ENCODE measurements at places on chromosomes 11 and 22.

DNA sequence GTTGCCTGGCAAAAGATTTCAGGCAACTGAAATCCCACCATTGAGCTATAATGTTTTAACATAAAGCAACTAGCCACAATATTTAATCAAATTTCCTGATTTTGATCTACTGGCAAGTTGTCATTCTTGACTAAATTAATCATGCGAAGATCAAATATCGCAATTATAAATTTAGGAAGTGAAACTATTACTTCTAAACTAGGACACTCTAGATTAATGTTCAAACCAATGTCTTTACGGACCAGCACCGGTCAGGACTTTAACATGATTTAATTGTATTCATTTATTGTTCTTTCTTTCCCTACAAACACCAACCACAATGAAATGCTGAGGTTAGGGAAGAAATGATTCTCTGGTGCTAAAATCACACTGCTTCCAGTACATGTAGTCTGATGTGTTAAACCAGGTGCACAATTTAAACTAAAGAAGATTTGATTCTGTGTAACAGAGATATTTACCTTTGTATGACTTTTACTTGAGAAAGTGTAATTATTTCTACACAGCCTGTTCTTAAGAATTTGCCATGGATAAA lies 14.9 kb downstream of the GAS2 start:
- DNase-seq, result no peak

- DNase-seq, result no peak
These were observed 505 bp downstream of the ZNF214 start for GRCh38 chr11:7019500-7020182.

DNA sequence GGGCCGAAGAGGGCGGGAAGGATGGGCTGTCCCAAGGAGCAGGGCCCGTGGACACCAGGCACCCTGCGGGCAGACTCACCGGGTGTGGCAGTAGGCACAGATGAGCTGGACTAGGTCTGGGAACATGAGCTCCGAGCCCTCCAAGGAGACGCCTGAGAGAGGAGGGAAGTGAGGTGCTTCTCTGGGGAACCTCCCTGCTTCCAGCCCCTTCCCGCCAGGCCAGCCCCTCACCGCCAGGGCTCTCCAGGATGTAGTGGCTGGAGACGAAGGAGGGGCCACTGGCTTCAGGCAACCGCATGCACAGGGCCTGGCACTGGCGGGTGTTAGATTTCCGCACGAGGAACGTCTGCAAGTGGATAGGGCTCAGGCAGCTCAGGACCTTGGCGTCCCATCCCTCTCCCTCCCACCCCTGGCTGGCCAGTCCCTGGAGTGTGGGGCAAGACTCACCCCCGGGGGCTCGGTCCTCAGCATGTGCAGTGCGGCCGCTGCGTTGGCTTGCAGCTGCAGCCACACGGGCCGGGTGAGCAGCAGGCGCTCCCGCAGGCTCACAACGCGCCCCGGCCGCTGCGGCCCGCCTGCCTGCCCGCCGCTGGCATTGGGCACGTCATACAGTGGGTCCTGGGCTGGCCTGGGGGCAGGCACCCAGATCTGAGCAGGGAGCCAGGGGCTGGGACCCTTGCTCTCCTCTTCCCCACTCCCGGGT lies 552 bp downstream of the RIN1 start:
- no peak for DNase-seq

DNA sequence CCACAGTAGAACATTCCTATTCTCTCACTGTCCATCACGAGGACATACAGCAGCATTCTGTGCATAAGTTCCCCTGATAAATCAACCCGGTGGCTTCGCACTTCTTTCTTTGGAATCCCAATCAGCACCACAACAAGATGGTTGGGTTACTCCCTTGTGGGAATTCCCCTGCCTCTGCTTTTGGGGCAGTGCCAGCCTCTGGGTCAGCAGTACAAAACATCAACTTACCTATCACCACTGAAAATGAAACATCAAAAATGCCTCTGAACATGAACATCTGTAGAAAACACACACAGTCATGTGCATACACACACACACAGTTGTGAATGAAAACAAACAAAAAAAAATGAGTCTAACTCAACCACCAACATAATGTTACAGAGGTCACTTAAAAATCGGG lies 79.3 kb downstream of the KCNA4 start:
- DNase-seq, result no peak

GRCh38 chr11:59758401-59759037 lies 3.3 kb downstream of the STX3 start:
- DNase-seq, result no peak

GRCh38 chr22:25764270-25765015 lies 22.5 kb downstream of the MYO18B start:
- no peak for DNase-seq

DNA sequence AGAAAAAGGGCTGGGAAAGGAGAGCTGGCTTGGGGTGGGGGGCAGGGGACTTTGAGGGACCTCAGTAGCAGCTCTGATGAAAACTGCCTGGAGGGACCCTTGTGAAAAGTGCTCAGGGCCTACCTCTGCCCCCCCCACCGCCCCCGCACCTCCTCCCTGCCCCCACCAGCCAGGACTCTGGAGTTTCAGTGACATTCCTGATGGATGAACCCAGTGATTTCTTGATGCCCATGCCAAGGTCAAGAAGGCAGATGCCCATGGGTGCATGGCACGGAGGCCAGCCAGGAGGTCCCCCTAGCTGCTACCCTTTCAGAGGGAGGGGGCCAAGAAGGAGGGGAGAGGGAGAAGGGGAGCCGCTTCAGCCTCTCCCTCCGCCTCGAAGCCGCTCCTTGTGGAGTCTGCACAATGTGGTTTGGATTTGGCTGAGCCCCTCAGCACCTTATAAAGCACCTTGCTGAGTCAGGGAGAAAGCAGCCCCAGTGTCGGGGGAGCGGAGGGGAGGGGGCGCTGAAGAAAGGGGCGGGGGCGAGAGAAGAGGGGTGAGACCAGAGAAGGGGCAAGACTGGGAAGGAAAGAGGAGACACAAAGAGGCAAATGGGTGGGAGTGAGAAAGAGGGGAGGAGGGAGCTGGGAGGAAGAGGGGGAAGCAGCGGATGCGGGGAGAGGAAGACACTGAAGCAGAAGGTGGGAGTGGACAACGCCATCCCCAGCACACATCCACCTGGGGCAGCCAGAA lies 2.1 kb upstream of the CLCF1 start:
- DNase-seq, result no peak

GRCh38 chr11:8719211-8719649 lies 36.6 kb downstream of the RPL27A start:
- DNase-seq, result no peak

GRCh38 chr11:118147502-118147901 lies 5.1 kb downstream of the SCN4B start:
- DNase-seq, result no peak

DNA sequence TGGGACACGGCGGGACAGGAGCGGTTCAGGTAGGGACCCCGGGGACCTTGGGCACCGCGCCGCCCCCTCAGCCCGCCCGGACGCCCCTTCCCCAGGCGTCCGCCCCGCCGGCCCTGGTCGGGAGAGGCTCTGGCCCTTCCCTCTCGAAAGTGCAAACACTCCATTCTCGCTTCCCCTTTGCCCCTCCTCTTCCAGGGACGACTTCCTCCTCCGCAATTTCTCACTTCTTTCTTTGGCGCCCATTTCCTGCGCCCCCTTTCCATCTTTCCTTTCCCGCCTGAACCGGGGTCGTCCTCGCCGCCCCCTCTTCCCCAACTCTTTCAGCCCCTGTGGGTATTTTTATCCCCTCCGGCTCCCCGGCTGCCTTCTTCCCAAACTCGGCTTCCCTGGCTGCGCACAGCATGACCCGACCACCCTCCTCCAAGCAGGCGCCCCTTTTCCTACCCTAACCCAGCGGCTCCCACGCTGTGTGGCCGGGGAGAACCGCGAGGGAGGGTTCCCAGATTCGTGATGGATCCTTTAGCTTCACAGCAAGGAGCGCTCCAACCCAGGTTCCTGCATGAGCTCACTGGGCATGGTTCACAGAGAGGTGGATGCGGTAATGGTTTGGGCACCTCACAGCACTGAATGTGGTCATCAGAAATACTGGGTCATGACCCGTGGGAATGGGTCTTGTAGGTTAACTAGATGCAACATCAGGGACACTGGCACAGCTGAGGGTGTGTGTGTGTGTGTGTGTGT lies 689 bp downstream of the RAB39A start:
- no peak for DNase-seq

- DNase-seq, result no peak
These were observed 8.0 kb downstream of the TIRAP start for GRCh38 chr11:126290887-126291286.

DNA sequence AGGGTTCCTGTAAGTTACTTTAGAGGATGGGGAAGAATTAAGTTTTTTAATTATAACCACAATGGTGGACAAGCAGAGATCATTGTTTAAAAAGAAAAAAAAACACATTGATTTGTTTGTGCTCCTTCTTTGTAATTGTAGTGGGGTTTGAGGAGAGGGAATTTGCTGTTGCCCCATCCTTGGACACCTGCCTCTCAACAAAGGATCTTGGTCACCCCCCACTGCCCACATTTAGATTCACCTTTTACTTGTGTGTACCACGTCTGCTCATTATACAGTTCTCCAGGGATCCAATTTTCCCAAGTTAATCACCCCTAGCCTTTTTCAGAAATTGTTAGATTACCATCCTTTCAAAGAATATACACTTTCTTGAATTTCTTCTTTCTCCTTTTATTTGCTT lies 53.0 kb downstream of the DNAJC24 start:
- no peak for DNase-seq

GRCh38 chr11:14460147-14460546 lies 39.5 kb downstream of the COPB1 start:
- DNase-seq, result no peak

GRCh38 chr11:109435121-109435742 lies 13.2 kb downstream of the C11orf87 start:
- DNase-seq, result no peak

GRCh38 chr11:103968685-103969084 lies 67.8 kb upstream of the DDI1 start:
- no peak for DNase-seq

- DNase-seq, result no peak
These were observed 66.2 kb downstream of the GAS2 start for GRCh38 chr11:22732588-22732987.

GRCh38 chr11:87425391-87425790 lies 387.7 kb downstream of the TMEM135 start:
- no peak for DNase-seq

DNA sequence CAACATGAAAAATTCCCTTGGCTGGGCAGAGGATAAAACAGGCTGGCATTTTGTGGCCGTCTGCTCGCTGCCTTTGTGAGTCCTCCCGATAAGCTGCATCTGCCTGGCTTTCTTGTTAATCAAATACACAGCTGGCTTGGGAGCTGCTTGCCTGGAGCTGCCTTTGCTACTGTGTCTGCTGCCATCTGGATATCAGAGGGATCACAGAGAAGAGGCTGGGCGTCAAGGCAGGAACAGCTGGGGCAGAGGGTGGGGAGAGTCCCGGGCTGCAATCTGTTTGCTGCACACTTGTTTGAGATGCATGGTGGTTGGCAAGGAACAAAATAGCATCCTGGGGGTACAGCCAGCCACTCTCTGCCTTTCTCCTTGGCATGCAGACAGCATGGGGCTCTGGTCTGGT lies 36.0 kb downstream of the COMMD9 start:
- no peak for DNase-seq

- no peak for DNase-seq
These were observed 19.0 kb downstream of the ZBED5 start for GRCh38 chr11:10838881-10839280.

- DNase-seq, result no peak
These were observed 6.9 kb downstream of the SMCO4 start for GRCh38 chr11:93536101-93536861.

- peak; percentile 81 for DNase-seq
These were observed at the start of gene ATF4 for GRCh38 chr22:39520226-39521105. TSS of gene ATF4 (plus strand) at chr22:39520562. CDS start at chr22:39521446, 884 bp downstream.

DNA sequence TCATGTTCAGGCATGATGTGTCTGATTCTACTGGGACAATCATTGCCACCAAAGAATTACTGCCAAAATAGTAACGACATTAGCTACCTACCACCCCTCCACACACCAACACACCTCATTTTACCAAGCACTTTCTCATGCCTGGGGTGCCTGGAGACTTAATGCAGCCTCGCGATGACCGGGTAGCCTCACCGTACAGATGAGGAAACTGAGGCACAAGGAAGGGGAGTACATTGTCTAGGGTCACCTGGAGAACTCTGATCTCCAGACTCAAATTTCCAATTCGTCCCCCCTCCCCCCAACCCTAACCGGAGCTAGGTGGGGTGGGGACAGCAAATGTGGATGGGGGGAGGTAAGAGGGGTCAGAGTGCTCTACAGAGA lies 2.7 kb upstream of the RTN4RL2 start:
- DNase-seq, result no peak

GRCh38 chr11:33620423-33621171 lies 80.0 kb downstream of the C11orf91 start:
- no peak for DNase-seq

- no peak for DNase-seq
These were observed 132.5 kb downstream of the WT1 start for GRCh38 chr11:32302826-32303225.

- DNase-seq, result no peak
These were observed 101.6 kb upstream of the PARVA start for GRCh38 chr11:12275818-12276217.

DNA sequence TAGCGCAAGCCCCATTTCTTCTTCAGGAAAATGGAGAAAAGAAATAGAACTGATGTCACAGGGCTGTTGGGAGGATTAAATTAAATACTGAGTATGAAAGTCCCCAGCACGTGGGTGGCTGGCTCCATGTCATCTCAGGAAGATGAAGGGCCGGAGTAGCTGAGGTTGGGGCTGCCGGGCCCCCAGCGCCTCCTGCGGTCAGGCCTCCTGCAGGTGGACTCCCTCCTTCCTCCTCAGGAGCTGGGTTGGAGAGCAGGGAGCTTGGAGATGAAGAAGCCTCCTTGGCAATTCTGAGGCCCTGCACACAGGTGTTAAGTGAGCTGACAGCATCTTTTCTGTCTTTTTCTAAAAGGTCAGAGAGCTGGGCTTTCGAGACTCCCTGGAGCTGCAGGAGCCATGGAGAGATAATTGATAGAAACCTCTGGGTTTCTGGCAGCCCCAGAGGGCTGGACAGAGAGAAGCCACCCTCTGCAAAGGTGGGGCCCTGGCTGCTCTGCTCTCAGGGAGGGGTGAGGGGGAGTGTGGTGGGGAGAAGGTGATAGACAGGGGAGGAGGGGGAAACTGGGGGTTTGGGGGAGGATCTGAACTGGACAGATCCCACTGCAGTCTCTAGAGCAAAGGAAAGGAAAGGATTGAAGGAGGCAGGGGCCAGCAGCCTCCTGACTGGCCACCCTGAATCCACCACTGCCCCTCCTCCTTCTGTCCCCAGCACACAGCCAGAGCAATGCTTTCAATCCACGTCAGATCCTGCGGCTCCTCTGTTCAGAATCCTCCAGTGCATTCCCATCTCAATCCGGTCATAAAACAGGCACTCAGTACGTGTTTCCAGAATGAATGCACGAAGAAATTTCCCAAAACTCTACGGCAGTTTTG lies 210.8 kb downstream of the CEP164 start:
- DNase-seq, result no peak

DNA sequence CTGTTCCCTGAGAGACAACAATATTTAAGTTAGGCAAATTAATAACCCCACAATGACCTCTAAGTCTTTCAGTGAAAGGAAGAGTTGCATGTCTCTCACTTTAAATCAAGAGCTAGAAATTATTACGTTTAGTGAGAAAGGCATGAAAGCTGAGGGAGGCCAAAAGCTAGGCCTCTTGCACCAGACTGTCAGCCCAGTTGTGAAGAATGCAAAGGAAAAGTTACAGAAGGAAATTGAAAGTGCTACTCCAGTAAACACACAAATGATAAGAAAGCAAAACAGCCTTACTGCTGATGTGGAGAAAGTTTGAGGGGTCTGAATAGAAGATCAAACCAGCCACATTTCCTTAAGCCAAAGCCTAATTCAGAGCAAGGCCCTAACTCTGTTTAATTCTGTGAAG lies 45.0 kb downstream of the BBOX1 start:
- DNase-seq, result no peak

GRCh38 chr11:77351281-77351886 lies 49.9 kb upstream of the GDPD4 start:
- DNase-seq, result no peak

Measured in stimulated activated CD4-positive, alpha-beta T cell treated with anti-CD3 and anti-CD28 coated beads, TNF-alpha, amount 100 ng/mL, for 24 hours (primary cell).